ENCODE measurements at places on chromosomes 7 and 10.

GRCh38 chr7:131152766-131153165 lies 174.9 kb upstream of the MKLN1 start:
- DNase-seq, result no peak

- DNase-seq, result no peak
Observed at GRCh38 chr10:3820255-3820654, 35.2 kb upstream of the KLF6 start.

GRCh38 chr10:73889014-73889413 lies 14.7 kb upstream of the CAMK2G start:
- DNase-seq, result no peak

- DNase-seq, result no peak
Observed at GRCh38 chr7:154843670-154844237, 159.2 kb downstream of the PAXIP1 start.

- no peak for DNase-seq
Observed at GRCh38 chr10:37289833-37290464, 164.6 kb downstream of the ANKRD30A start.

DNA sequence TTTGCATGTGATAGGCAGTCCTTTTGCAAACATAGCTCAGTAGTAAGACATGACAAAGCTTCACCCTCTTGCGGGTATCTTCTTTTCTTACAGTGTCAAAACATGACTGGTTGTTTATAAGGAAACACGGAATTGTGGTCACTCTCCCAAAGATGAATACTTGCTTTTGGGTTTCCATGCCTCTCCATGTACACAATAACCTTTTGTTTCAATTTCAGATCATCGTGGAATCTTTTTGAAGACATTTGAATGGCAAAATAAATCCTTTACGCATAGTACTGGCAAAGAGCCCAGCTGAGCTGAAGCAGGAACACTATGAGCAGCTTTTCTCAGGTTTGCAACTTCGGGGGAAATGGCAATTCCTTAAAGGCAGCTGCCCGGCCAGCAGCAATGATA lies 156.8 kb upstream of the FRMD4A start:
- DNase-seq, result no peak
